H4 (cell line): ENCODE measurements at places on chromosomes 7 and 10. TPM values are rescaled to one million over a fixed set of nuclear protein-coding genes. Genes with fewer than 3 reads are reported as not detected.

DNA sequence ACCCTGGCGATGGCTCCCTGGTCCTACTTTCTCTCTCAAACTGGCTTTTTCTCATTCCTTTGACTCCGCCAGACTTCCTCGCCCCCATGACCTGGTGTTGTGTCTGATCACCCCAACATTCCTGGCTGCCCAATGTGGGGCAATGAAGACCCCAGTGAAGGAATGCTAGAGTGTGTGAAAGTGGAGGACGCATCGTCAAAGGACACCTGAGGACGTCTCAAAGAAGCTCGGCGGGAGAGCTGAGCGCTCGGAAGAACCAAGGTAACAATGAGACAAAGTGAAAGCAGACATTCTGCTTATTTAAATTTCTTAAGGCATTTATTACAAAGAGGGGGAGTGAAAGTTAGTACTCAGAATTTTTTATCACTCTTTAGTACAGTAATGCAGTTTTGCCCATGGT is 31.7 kb upstream of the AKR1C2 start:
- DNase-seq = no peak

- DNase-seq = no peak
Measured at GRCh38 chr10:104144931-104145330, 23.0 kb downstream of the SFR1 start.

- DNase-seq = no peak
Measured at GRCh38 chr7:80357530-80357929, 154.3 kb downstream of the GNAT3 start.

Gene MYOZ1
- 0.33 TPM in 1 of 2 replicates, not detected in the other for total RNA-seq

- no peak for DNase-seq
Measured at GRCh38 chr7:125090596-125090995, 161.0 kb upstream of the POT1 start.

- DNase-seq = no peak
Measured at GRCh38 chr10:24793648-24794379, 70.1 kb upstream of the ARHGAP21 start.

Gene MUC3A
- not detected in 2 replicates for total RNA-seq

- no peak for DNase-seq
Measured at GRCh38 chr10:33507662-33508425, 173.4 kb upstream of the NRP1 start.

DNA sequence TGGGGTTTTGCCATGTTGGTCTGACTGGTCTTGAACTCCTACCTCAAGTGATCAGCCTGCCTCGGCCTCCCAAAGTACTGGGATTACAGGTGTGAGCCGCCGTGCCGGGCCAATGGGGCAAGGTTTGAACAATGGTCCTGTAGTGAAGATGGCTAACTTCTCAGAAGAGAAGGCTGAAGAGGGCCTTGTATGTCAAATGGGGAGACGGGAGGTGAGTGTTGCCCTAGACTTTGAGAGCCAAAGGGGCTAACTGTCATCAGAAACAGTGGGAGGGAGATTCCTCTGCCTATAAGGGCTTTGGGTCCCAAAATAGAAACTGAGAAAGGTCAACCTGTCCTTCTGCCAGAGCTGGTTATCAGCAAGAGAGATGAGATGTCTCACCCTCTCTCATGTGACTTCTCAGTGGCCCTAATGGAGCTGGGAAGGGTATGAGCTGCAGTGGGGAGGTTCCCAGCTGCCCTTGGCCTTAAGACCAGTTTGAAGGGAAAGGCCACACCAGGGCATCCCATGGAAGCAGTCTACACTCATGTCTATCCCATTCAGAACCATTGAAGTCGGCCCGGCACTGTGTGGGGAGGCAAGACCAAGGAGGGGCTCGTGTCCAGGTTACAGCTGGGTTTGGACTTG is 1.3 kb upstream of the SAMD8 start:
- no peak for DNase-seq
